ENCODE measurements at places on chromosomes 13 and 19. TPM values are rescaled to one million over a fixed set of nuclear protein-coding genes. Genes with fewer than 3 reads are reported as not detected.

Gene ADGRE2
- 0.21 TPM for total RNA-seq

Gene LAIR1
- total RNA-seq = 1.0 TPM

Gene JUNB
- 395 TPM for total RNA-seq

Gene KIR2DL4
- total RNA-seq = not detected

Gene ZNF66
- 2.9 TPM for total RNA-seq

Gene RHPN2
- 21.3 TPM for total RNA-seq

Gene ZIC5
- total RNA-seq = not detected

Gene OR10H1
- total RNA-seq = not detected

Gene HNRNPA1L2
- 4.0 TPM for total RNA-seq

Gene ZNF573
- total RNA-seq = 14.1 TPM

Gene FLT3
- total RNA-seq = 0.88 TPM

Gene TPGS1
- 68.8 TPM for total RNA-seq

Gene CERS1
- 2.3 TPM for total RNA-seq

Gene EBI3
- total RNA-seq = 3.9 TPM

Gene NCAN
- total RNA-seq = 0.17 TPM

Measured in kidney epithelial cell (primary cell).